ENCODE measurements at places on chromosomes 16 and 17. TPM values are rescaled to one million over a fixed set of nuclear protein-coding genes. Genes with fewer than 3 reads are reported as not detected.

The CRHR1 gene
- total RNA-seq, result not detected

GRCh38 chr17:1047879-1048470 lies 51.0 kb downstream of the TIMM22 start:
- DNase-seq, result no peak

- DNase-seq, result peak; percentile 18
Measured at GRCh38 chr16:58732545-58733247, 1.4 kb downstream of the GOT2 start.

The XYLT1 gene
- total RNA-seq, result not detected

DNA sequence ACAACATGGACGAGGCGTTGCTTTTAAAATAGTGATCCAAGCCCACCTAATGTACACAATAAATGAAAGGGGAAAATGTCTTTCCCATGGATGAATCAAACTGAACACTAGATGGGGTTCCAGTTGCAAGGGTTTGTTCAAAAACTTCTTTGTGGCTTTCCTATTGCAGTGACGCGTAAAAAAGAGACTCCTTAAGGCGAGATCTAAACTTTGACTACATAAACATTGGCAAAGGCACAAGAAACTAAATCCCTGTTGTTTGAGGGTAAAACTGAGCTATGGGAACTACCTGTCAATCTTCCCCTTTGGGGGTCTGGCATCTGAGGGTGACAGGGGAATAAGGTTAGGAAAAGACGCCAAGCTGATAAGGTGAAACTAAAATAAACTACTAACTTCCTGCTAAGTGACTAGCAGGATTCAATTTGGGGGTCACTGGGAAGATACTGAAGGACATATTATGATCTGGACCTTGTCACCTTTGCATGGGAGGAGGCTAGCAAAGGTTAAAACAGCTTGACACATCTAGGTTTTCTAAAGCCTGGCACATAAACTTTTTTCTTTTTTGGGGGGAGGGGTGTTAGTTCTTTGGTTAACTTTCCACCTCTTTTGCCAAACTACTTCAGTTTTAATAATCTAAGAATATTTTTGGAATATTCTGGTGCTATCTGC lies 4.7 kb downstream of the SALL1 start:
- DNase-seq, result no peak

The LIMD2 gene
- 72.5 TPM for total RNA-seq

DNA sequence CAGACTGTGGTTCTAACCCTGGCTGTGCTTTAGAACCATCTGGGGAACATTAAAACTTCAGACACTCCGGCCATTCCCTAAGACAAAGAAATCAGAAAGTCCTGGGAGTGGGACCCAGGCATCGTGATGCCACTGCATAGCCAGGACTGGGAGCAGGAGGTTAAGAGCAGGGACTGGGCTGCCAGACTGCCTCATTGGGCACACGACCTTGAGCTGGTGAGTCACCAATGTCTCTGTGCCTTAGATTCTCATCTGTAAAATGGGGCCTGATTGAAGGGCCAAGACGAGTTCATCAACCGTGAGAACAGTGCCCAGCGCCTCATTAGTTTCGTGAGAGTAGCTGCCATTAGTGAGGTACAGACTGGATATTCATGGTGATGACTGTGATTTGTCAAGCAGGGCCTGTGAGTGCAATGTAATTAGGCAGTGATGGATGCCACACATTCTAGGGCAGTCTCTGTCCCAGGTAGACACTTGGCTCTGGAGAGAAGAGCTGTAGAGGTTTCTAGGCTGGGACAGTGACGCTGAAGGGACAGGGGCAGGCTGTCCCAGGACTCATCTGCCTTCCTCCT lies 196.8 kb downstream of the NTN1 start:
- no peak for DNase-seq

DNA sequence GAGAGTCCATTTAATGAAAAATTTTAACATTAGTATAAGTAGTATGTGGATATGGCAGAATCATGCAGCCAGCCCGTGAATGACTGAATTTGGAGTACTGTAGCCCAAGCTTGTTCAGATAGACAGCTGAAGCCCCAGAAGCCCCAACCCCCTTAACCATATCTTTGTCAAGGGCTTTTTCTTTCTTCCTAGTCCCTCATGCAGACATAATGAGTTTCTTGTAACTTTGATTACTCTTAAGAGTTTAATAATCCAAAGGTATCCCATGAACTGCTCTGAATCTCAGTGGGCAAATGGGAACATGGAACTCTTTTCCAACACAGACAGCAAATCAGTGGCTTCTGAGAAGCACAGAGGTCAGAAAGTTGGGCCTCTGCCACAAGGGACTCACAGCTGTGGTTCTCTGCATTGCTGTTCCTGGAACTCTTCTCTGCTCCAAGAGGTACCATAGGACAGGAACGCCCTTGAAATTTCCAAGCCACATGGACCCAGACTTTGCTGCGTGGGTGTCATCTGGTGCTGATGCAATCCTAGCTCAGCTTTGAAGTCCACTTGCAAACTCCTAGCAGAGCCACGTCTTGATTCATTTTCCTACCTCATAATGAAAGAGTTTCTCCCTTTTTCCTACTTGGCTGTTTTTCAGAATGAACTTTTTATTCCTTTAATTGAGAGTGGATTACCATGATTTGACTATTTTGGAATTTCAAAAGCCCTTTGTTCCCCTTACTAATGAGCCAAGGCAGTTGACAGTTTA lies 18.1 kb downstream of the LYRM1 start:
- no peak for DNase-seq

- DNase-seq, result no peak
Measured at GRCh38 chr17:48723423-48724250, 652 bp downstream of the PRAC2 start.
